ENCODE measurements at places on chromosomes 7 and 10.

- no peak for DNase-seq
These were observed 7.2 kb upstream of the ADAM22 start for GRCh38 chr7:87926581-87927461.

DNA sequence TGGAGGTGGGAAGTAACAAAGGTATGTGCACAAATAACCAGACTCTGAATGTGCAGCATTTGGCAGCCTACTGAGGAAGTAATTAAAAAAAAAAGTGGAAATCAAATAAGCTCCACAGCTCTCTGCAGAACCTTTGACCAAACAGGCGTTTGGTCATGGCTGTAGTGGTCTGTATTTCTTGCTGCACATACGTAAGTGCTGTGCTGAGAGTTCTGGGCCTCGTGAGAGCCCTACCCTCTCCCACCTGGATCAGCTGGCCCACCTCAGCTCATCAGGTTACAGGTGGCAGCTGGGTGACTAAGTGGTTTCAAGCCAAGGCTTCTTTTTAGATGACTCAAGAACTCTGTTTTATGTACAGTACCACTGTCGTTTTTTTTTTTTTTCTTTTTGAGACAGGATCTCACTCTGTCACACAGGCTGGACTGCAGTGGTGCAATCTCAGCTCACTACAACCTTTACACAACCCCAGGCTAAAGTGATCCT, 178.2 kb upstream of the KLF6 start:
- DNase-seq = no peak

GRCh38 chr10:95429639-95430038, 131.5 kb downstream of the SORBS1 start:
- no peak for DNase-seq

DNA sequence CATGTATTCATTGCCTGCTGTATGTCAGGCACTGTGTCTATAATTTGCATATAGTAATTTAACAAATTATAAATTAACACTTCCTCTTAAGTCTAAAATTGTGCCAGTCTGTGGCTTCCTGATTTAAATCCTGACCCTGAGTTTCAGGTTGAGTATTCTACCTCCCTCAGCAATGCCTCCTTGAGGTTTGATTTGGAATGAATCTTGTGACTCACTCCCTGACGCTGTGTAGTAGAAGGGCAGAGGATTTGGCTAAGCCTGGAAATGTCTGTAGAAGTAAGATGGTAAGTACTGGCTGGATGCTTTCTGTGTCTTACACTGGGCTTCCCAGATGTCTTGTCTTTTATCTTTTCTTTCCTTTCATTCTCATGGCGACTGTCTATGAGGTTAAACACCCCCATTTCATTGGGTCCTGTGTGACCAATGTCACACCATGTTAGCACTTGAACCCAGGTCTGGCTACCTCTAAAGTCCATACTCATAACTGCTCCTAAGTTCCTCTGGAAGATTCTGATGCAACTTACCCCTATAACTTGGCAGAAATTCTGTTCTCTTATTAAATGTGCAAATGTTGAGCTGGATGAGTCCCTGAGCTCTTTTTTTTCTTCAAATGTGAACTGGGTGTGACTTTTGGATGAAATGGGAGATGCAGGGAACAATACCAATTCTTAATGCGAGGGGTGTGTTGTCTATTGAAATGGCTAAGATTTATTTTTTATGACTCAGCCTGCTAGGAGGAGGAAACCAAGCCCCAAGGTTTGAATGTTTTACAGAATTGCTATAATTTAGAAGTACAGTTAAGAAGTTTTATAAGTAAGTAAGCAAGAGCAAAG, 48.5 kb downstream of the PLCE1 start:
- DNase-seq = no peak

- no peak for DNase-seq
These were observed 567.7 kb upstream of the C7orf33 start for GRCh38 chr7:148022832-148023231.

DNA sequence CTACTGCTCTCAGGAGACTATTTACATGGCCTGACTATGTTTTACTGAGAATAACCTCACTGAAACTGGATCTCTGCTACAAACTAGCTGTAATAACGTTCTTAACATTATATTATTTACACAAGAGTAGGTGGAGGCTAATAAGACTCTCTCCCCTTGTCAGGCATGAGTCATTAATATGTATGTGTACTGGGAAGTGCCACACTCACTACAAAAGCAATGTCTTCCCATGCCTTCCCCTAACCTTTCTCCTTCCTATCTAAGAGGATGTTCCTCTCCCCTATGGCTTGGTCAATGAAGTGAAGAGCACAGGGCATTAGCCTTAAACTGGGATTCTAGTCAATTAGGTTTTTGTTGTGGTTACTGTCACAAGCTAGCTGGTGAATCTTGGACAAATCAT, 147.9 kb downstream of the DGKB start:
- peak; percentile 4 for DNase-seq

GRCh38 chr10:132397671-132398565, 918 bp downstream of the PWWP2B start:
- DNase-seq = peak; percentile 38

- DNase-seq = peak; percentile 2
These were observed 315.3 kb downstream of the LHFPL3 start for GRCh38 chr7:104643587-104644217.

Data from AML-193 (cell line).